ENCODE measurements at places on chromosomes 1 and 21.

- peak; percentile 51 for DNase-seq
These were observed 21.3 kb downstream of the RRP1 start for GRCh38 chr21:43810505-43811261.

DNA sequence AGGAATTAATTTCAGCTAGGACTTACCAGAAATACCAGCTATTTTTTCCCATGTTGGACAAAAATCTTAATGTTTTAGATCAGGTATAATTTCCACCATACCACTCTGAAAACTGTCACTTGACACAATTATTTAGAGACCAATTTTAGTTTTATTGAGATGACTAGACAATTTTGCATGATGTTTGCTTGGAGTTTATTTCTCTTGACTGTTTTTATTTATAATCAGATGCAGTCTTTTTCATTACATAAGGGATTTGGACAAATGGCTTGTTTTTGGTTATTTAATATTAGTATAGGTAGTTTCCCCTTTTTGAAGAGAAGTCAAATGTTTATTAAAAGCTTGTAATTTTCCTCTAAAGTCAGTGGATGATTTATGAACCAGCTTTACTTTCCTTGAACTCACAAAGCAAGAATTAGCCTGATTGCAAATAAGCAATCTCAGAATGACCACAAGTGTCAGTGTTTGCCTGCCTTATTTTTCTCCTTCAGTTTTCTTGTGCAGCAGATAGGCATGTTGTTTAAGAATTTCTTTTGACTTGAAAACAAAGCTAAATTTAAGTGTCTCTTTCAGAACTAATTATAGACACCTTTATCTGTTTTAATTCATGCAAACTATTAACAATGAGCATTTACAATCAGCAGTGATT is 3.8 kb upstream of the B3GALT2 start:
- no peak for DNase-seq

- no peak for DNase-seq
These were observed 20.1 kb upstream of the CCDC17 start for GRCh38 chr1:45643978-45644377.

GRCh38 chr1:153404086-153404635 is 12.2 kb upstream of the S100A7A start:
- DNase-seq = no peak

DNA sequence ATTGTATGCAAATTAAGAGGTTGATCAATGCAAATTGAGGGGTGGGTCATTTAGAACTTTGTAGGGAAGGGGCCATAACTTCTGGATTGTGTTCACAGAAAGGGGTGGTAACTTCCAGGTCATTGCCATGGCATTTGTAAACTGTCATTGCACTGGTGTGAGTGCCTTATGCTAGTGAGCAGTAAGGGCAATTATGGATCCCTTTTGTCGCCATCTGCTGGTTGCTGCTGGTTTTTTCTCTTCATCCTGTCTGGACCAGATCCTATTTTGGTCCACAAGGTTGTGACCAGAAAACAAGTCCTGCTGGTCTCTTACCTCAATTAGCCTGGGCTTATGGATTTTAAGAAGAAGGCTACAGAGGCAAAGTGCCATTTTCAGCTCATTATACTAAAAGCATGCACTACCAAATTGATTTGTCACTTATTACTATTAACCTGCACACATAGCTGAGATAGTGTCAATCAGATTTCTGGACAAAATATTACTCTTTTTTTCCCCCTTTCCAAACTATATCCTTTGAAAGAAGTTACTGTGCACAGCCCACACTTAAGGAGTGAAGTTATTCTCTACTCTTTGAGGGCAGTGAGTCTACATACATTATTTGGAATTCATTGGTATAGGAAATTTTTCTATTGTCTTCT is 196.2 kb downstream of the ZC3H11B start:
- DNase-seq = no peak

- DNase-seq = no peak
These were observed 12.8 kb upstream of the CTSS start for GRCh38 chr1:150778409-150778808.

- no peak for DNase-seq
These were observed 4.0 kb upstream of the ASPM start for GRCh38 chr1:197150336-197151005.

DNA sequence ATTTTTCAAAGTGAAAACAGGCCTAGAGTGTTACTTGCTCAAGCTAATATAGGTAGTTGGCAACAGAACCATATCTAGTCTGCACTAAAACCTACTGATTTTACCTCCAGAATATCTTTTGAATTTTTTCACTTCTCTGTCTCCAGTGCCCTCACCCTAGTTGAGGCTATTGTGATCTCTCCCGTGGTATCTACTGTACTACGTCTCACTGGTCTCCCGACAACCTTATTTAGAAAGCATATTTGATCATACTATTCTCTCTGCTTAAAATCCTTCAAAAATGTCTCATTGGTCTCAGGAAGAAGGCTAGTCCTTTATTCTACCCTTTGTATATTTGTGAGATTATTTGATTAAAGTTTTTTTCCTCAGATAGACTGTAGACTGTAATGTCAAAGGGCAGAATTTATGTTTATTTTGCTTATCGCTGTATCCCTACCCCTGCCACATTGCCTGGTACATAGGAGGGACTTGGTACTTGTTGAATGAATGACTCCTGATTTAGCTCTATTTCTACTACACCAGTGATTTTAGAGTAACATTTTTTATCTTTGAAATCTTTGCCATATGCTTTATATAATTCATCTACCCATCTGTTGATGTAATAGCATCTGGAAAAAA is 135.5 kb upstream of the KIAA1614 start:
- no peak for DNase-seq
